ENCODE measurements at places on chromosomes 1 and 21. TPM values are rescaled to one million over a fixed set of nuclear protein-coding genes. Genes with fewer than 3 reads are reported as not detected.

DNA sequence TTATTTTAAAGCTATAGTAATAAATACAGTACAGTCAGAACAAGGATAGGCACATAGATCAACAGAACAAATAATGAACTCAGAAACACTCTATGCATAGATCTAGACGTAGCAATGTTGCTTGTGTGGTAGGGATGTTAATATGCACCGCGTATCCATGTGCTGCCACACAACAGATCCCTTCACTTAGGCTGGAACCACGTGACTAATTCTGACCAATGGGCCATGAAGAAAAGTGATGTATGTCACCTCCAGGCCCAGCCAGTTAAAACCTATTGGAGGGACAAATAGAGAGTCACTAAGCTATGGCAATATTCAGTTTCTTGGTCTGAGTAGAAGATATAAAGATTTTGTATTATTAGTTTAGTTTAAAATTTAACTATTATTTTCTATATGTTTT lies 91.4 kb downstream of the ADAMTS1 start:
- no peak for DNase-seq

DNA sequence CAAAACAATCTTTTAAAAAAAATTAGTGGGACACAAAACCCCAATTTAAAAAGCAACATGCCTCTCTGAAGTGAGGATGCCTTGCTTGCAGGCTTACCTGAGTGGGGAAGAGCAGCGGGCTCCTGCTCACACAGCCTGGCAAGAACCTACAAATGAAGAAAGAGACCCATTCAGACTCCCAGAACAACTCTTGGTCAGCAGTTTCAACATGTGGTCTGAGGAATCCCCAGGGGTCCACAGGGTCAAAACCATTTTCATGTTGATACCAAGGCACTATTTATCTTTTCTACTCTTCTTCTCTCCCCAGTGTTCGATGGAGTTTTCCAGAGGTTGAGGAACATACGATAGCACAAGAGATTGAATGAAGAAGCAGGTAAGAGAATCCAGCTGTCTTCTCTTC lies 55.9 kb downstream of the SIPA1L2 start:
- DNase-seq: no peak

DNA sequence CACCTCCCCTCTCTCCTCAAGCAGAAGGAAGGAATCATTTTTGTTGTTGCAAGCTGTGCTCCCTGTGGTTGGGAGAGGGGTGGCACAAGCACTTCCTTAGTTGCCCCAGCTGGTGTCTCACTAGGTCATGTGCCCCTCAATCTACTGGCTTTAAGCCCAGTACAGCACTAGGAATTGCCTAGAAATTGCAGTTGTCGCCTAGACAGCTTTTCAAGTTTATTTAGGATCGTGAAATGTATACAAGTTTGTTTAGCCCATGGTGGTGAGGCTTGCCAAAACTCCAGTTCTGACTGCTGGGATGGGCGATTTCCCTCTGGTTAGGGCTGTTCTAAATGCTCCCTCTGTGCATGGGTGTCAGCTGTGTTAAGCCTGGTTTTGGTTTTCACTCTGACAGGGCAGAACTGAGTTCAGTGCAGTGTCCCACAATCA lies 126.8 kb upstream of the ZNF644 start:
- no peak for DNase-seq

DNA sequence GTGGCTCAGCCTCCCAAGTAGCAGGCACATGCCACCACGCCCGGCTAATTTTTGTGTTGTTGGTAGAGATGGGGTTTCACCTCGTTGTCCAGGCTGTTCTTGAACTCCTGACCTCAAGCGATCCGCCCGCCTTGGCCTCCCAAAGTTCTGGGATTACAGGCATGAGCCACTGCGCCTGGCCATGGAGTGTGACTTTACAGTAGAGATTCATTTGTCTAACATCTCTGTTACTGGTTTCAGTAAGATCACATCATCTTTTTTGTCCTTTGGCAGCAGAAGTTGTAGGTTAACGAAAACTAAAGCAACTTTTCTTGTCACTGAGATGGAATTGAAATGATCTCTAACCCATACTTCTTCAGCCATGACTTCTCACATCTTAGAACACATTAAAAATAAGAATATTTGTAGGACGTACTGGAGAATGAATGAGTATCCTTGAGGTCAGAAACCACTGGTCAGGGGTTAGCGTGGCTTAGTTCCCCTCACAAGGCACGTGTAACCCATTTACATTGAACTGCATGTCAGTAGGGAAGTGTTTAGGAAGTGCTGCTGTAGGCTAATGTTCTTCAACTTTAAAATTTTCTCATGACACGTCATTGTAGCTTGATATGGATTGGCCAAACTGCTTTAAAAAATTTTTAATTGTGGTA lies 75.9 kb downstream of the CAMTA1 start:
- DNase-seq: no peak

DNA sequence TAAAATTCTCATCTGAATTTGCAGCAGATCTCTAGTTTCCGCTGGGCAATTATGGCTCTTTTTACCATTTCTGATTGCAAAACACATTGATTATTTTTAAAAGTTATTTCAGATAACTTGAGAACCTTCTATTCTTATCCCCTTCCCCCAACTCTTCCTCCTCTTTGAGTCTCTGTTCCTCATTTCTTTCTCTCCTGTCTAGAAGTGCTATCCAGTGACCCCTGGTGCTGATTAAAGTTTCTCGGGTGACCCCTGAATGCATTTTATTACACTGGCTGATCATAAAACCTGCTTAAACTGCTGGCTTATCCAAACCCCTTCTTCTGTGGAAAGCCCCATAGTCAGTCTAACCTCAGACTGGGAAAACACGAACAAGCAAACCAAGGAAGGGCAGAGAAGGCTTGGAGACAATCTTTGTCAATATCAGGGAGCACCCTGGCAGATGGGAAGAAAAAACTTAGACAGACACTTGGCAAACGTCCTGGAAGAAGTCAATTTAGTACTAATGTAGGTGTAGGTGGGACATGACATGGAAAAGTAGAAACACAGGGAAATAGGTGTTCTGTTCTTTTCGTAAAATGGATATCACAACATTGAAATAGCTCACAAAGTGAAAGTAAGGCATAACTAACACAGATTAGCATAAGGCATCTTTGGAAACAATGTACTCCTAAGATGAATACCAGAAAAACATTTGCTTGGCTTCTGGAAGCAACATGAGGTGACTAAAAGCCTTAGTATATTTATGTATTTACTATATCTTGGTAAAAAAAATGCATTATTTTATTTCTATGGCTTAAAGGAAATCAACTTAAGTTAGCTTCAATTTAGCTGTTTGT lies 61.4 kb downstream of the GORAB start:
- no peak for DNase-seq

DNA sequence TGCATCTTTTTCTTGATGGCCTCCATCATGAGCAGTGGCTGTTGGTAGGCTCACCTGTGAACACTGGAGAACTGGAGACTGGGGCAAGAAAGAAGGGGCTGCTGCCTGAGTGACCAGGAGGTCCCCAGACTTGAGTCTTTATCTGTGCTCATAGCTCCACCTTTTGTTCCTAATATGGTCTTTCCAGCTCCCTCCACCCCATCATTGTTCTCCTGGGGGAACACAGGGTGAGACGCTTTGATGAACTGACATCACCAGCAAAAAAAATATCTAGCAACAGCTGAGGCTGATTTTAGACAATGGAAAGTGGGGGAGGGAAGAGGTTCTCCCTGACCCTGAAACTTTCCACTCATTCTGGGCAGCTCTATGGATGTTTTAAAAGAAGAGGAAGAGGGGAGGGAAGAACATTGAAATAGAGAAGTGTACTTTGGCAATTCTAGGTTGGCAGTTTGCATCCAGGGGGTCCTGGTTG lies at the start of gene TPM3:
TPM3 (minus strand) TSS at position 111 of the 472 bp plus-strand sequence; CDS start at position 29, 82 bp downstream.
- no peak for DNase-seq

DNA sequence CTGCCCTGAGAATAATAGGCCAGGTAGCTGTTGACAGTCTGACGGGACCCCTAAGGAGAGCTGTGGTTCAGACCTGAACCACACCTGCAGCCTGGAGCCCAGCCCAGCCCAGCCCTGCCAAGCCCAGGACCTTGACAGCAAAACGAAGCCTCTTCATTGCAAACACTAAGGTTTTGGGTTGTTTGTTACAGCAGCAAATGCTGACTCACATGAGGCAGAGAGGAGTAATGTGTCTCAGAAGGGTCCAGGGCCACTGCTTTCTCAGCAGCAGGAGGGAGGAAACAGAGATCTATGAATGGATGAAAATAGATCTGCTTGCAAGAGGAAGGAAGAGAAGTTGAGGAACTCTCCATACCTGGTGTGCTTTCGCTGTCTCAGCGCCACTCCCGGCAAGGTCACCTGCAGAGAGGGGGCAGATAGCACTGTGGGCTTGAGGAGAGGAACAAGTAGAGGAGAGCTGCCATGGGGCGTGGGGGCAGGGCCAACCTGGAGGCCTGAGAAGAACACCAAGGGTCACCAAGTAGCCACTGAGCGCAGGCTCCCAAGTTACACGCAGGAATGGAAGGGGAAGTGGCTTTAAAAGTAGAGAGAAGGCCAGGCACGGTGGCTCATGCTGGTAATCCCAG lies 127.2 kb downstream of the ZNF281 start:
- no peak for DNase-seq

DNA sequence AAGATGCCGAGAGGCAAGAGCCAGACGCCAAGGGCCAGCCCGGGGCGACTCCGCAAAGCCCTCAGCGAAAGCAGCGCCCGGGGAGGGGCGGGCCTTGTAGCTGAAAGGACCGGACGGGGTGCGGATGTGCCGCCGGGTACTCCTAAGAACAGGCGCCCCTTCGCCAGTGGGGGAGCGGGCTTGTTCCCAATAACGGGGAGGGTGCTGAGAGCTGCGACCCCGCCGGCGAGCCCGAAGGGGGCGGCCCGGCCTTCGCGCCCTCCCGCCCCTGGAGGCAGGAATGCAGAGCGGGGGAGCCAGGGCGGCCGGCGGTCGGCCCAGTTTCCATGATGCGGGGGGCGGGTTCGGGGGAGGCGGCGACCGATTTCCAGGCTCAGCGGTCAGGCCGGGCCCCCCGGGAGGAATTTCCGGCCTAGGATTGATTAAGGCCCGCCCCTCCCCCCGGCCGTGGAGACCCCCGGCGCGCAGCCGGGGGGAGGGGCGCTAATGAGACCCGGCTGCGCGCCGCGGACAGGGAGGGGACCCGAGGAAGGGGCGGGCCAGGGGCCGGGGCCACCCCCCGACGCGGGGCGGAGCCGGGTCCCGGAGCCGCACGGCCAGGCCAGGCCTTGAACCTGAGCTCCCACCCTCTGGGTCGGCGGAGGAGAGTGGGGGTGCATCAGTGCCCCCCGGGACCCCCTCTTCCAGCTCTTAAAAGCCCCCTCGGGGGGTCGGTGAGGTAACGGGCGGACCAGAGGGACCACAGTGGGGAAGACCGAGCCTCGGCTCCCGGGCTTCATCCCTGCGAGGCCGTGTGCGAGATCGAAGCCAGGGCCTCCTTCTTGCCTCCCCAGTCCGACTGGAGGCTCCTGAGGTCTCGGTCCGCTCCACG lies 898 bp upstream of the TMEM200B start:
- no peak for DNase-seq

DNA sequence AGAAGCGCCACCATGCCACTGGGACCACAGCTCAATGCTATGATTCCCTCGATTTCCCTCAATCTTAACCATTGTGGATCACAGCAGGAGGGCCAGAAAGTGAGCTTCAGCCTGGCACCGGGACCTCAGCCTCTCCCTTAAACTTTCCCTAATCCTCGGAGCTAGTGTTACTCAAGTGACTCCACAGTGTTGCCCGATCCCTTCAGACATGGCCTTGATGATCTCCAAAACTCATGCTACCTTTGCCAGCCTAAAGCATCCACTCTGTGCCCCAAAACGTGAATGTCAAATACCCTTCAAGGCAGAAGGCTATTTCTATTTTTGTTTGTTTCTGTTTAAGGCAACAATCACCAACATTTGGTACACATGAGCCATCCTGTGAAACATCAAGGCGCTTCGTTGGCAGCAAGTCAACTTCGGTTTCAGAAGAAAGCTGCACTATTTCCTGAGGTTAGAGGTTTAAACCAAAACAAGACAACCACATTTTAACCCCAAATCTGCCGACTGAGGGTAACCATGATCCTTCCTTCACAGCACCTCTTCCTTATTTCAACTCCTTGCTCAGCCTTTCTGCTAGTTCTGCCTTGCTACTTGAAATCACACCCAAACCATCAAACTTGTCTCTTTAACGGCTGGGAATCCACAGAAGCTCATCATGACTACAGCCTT lies 94.4 kb upstream of the KRTAP19-8 start:
- no peak for DNase-seq

DNA sequence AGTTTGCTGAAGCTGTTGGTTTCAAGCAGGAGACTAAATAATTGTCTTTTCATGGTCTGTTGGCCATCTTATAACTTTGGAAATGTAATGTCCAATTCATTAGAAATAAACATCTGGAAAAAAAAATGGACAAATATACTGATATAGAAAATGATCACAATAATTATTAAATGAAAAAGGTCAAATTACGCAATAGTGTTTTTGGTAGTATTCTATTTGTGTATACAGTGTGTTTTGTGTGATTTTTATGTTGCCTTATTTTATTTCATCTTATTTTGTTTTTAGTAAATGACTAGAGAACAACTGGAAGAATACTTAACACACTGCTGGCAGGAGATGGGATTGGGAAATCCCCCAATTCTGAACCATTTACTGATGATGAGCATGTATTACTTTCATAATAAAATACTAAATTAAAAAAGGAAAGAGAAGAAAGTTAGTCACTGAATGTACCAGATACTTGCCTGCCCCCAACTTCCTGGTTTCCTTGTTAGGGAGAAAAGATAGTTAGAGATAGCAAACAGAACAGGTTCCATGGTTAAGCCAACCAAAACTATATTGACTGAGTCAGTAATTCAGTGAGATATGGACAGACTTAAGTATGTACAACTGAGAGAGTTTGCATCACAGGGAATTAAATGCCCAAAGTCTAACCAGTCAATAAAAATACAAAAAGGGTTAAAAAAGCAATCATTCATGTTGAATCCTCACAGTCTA lies 24.0 kb upstream of the SAMD13 start:
- no peak for DNase-seq

- no peak for DNase-seq
Measured at GRCh38 chr1:111895469-111895868, 94.0 kb downstream of the KCND3 start.

EFHD2 gene
- polyA plus RNA-seq: 17.3 TPM

NAXE gene
- polyA plus RNA-seq: 86.7 TPM

OLFML2B gene
- polyA plus RNA-seq: 13.6 TPM

SLC2A5 gene
- 1.0 TPM for polyA plus RNA-seq

CFAP74 gene
- 0.59 TPM for polyA plus RNA-seq

PTPN22 gene
- 0.27 TPM for polyA plus RNA-seq

LRRC53 gene
- not detected for polyA plus RNA-seq

Measured in left renal cortex interstitium (tissue), 4 donors.